Stimulated activated CD4-positive, alpha-beta T cell treated with anti-CD3 and anti-CD28 coated beads, TNF-alpha, amount 100 ng/mL, for 24 hours (primary cell): ENCODE measurements at places on chromosomes 6 and 20.

DNA sequence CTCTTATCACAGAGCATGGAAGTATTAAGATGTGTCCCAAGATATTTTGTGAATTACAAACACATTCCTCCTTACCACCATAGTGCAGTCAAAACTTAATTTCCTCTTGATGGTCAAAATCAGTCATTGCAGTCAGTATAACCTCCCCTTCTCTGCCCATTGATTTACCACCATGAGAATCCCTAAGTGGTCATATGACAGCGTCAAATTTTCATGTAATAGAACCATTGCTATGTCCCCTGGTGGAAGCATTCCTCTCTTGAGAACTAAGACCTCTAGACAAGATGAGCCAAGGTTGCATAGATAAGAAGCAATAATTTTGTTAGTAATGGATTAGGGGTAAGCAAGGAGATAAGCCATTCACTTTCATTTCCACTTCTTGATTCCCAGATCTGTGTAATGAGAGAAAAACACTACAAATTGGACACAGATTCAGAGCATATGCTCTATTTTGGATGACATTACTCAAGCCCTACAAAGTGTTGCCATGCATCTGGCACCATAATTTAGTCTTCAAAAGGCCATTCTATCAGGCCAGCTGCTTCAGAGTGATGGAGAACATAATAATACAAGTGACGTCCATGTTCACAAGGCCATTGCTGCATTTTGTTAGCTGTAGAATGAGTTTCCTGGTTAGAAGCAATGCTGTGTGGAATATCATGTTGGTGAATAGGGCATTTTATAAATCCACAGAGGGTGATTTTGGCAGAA lies 49.6 kb upstream of the PDE7B start:
- no peak for DNase-seq

GRCh38 chr20:45346291-45346718 lies 1.9 kb downstream of the SDC4 start:
- DNase-seq: no peak

DNA sequence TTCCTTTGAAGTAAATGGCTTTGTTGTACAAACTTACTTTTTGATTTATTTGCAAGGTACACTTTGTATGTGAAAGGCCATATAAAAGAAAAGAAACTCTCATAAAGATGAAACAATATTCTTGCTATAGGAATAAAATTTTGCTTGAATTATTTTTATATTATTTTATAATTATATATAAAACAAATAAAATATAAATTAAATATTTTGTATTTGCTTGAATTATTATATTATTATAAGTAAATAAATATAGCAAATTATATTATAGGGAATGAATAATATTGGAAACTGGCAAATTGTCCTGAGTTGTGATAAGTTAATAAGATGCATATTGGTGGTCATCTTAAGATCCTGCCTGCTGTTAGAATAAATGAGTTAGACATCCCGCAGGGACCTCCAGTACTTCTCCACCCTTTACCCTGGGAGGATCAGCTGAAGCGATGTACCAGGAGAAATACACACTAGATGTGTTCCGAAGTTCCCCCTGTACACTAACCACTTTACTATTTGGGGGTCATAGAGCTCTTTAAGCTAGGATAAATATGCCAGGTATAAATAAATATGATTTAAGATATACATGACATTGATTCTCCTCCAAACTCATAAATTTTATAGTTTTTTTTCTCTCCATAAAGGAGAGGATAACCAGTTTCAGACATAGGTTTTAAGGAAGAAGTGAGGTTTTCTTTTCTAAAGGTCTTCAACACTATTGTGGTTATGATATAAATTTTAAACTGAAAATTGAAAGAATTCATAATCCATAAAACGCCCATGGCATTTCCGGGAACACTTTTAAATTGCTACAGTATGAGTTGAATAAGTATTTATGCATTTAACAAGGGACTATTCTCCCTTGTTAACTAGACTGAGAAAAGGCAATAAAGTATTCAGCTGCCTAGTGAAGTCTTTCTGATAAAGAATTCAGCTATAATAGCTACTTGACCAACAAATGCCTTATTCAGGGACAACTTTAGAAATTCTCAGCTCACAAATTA lies 486.3 kb upstream of the MARCKS start:
- DNase-seq: no peak

DNA sequence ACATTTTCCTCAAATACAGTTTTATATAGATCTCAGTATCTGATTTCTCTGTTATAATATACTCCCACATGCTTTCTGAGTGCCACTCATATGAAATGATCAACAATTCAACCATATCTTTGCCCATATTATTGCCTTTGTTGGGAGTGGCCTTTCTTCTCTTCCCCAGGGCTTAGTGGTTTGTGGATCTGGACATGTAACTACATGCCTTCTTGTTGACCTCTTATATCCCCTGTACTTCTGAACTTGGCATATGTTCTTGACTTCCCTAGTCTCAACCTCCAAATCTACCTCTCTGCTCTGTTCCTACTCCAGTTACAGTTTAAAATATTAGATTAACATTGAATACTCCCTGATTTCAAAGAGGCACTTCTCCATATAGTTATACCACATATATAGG lies 34.3 kb upstream of the PRIM2 start:
- no peak for DNase-seq

DNA sequence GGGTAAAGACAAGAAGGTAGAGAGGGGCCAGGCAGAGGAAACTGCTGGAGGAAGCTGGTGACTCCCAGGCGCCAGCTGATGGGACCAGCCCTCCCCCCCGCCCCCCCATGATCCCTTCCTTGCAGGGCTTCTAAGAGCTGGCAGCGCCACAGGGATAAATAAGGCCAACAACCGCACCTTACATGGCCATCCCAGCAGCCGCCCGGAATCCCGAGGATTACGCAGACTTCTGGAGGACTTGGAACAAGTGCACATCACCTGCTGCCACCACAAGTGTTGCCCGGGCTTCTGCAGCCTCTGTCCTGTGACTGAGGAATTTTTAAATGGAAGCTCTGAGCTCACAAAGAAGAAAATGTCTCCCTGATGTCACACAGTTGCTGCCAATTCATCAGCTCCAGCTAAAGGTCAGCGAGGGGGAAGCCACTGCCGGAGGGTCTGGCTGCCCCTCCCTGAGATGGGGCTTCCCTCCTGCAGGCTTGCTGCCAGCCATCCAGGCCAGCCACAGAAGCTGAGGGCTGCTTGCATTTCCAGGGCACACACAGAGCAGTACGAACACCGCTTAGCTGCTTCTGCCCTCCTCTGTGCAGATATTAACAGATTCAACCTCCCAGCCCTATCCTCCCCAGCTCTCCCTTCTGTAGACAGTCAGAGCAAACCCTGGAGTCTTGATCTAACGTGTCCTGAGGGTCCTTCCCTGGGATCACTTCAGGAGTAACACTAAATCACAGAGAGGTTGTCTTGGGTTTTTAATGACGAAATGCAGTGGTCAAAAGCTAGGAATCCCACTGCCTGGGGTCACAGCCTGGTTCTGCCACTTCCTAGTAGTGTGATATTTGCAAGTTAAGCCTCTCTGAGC lies 38.6 kb upstream of the PIM1 start:
- no peak for DNase-seq

DNA sequence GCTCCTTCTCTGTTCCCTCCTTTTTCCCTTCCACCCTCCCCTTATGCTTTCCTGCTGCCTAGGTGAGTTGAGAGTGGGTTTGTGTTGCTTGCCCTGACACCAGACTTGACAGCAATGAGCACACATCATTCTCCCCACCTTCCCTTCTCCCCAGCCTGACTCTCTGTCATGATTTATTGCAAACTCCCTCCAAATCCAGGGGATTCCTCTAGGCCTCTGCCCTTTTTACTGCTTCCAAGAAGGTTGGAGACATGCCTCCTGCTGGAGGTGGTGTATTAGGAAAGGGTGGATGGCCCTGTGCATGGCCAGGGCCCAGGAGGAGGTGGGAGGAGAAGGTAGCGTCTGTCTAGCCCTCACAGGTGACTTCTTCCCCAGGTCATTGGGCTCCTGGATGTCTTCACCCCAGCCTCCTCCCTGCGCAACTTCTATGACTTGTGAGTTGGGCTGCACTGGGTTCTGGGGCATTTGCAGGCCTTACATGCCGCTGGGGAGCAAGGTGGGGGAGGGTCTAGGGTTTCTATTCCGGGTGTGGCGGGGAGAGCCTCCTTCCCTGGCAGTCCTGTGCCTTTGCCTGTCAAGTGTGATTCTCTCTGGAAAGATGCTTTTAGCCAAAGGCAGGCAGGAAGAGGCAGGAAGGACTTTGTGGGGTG lies 2.1 kb downstream of the MAPK13 start:
- no peak for DNase-seq

- DNase-seq: no peak
Measured at GRCh38 chr6:80531681-80532619, 425.5 kb downstream of the BCKDHB start.

DNA sequence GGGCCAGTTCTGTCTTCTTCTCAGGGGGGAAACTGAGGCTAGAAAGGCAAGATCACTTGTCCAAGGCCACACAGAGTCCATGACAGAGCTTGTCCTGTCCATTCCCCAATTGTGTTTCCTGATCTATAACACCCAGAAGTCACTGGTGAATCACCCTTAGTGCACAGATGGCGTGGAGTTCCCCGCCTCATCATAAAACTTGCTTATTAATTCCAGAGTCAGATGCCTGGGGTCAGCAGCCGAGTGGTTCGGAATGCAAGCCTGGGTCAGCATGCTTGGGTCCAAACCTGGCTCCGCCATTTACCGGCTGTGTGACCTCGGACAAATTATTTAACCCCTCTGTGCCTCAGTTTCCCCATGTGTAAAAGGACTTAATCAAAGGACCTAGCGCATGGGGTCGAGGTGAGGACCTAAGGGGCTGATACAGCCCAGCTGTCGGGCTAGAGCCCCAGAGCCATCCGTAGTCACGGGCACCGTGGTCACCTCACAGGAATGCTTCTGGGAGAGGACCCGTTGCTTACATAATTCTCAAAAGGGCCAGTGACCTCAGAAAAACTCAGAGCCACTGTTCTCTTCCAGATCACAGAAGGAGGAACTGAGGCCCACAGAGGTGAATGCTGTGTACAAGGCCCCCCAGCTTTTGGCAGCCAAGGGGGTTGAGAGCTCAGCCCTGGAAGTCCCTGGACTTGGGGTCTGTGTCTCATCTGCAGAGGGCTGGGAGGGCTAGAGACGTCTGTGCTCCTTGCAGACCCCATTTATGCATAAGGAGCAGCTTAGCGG lies 1.4 kb upstream of the ZBP1 start:
- DNase-seq: no peak

GRCh38 chr20:46302106-46302505 lies 6.2 kb downstream of the CDH22 start:
- no peak for DNase-seq

DNA sequence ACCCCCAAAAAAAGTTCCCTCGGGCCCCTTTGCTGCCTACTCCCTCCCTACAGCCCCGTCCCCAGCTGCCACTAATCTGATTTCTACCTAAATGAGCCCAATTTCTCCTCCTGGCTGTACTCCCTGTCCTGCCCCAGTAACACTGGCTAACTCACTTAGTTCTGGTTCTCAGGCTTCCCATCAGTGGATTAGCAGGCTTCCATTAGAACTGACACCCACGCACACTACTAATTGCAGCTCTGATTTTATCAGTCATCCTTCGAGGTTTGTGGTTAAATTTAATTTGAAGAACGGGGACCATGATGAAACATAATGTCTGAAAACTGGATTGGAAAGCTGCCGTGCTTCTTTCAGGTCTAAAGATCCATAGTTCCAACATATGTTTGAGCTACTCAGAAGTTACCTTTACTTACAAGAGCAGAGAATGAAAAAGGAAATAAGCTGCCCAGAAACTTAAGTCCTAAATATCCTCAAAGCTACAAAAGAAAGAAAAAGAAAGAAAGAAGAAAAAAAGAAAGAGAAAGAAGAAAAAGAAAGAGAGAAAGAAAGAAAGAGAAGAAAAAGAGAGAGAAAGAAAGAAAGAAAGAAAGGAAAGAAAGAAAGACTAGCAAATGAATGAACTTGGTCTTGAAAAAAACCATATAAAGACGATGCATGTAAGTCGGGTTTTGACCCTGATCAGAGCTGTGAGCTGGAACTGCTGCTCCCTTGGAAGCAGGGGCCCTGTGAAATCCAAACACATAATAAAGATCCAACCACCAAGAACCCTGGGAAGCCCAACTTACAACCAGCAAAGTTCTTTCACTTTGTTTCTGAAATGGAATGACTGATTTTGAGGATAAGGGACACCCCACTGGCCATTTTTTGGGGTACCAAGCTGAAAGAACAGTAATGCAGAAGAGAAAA lies 51.7 kb downstream of the CNKSR3 start:
- DNase-seq: no peak

- no peak for DNase-seq
Measured at GRCh38 chr6:123480986-123481385, 155.8 kb downstream of the TRDN start.

GRCh38 chr6:63724721-63725120 lies 89.1 kb downstream of the PHF3 start:
- no peak for DNase-seq

DNA sequence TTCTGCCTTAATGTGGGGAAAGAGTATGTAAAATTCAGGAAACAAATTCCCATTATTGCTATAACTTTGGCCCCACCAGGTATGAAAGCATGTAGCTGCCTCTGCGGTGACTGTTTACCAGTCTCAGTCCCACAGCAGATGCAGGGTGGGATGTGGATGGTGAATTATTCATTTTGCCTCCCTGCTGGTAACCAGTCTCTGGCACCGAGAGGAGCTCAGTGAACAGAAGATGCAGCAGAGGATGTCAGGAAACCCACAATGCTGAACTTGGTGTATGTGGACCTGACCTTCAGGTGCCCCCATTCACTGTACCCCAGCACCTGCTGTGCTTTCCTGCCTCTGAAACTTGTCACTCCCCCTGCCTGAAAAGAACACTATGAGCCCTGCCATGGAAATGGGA lies 8.8 kb upstream of the METTL24 start:
- no peak for DNase-seq

DNA sequence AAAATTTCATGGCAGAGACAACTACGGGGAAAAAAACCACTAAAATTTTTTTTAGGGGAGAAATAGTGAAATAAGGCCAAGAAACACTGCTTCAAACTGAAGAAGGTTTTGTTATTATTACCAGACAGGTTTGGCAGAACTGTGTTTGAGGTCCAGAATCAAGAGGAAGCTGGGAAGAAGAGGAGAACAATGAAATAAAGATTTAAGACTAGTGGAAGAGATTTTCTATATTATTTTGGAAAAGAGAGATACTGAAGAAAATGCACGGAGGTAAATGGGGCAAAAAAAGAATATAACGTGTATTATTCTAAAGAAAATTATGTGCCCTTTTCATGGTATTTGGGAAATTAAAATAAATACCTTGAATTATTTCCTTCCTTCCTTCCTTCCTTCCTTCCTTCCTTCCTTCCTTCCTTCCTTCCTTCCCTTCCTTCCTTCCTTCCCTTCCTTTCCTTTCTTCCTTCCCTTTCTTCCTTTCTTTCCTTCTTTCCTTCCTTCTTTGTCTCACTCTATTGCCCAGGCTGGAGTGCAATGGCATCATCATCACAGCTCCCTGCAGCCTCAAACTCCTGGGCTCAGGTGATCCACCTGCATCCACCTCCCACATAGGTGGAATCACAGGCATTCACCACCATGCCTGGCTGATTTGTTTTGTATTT lies 124.3 kb downstream of the GJA1 start:
- DNase-seq: no peak

- DNase-seq: no peak
Measured at GRCh38 chr6:33983109-33983716, 162.7 kb downstream of the GRM4 start.

- DNase-seq: no peak
Measured at GRCh38 chr6:113328886-113329381, 528.2 kb upstream of the MARCKS start.
